ENCODE measurements at places on chromosomes 6 and 20.
A peak's percentile ranks its signal among the peaks of the same experiment; 100 is the strongest.

DNA sequence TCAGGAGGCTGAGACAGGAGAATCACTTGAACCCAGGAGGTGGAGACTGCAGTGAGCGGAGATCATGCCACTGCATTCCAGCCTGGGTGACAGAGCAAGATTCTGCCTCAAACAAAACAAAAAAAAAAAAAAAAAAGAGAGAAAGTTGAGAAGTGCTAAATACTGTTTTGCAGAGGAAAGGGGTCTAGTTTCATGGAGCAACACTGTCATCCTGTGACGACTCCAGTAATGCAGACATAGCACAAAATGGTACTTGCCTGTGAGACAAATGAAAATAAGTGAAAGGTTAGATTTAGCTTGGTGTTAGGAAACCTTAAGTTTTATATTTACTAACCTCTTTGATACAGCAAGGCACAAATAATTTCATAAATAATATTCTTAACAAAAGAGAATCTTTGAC, 29.7 kb downstream of the CEP162 start:
- DNase-seq = no peak

GRCh38 chr6:34143196-34143883, 2.5 kb downstream of the GRM4 start:
- no peak for DNase-seq

GRCh38 chr6:132143258-132143657, 192.1 kb upstream of the CCN2 start:
- no peak for DNase-seq

DNA sequence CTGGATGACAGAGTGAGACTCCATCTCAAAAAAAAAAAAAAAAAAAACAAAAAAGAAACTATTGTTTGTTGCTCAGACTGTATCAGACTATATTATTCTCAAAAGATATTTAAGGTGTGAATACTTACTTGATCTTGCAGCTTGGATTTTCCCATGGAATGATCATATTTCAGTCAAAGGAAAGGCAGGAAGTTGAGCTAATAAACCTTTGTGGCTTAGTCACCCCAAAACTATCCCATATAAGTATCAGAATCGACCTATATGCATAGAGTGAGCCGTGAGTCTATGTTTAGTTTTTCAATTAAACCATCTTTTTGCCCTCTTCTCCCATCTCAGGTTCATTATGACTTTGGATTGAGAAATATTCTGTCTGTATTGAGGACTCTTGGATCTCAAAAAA, 152.6 kb downstream of the DNAH8 start:
- no peak for DNase-seq

DNA sequence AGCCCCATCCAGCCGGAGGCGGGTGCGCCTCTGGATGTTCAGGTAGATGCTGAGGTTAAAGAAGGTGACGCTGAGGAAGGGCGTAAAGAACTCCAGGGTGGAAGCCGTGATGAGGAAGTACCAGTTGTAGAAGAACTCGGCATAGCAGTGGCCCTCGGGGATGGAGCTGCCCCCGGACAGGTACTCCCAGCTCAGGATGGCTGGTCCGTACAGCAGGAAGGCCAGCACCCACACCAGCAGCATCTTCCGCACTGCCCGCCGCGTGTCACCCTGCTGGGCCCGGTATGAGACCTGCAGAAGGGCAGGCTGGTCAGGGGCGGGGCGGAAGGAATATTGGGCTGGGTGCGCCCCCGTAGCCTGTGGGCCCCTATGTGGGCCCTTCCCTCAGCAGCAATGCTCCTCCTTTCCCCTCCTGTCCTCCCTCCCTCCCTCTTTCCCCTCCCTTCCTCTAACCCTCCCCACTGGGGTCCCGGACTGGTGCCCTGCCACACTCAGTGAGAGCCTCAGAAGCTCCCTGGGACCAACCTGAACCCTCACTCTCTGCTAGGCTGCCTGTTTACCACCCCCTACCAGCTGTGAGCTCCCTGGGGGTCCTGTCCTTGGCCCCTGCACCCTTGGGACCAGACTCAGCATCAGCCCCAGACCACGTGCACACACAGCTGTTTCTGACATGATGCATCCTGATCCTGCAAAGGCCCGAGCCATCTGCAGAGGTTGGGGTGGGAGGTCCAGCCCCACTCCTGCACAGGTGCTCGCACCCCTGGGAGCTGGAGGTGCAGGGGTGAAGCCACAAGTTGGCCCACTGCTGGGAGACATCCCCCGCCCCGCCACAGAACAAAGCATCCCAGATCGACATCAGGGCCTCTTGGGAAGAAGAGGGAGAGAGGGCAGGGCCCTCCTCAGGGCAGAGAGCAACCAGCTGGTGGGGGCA, 3.2 kb downstream of the HRH3 start:
- DNase-seq = no peak

DNA sequence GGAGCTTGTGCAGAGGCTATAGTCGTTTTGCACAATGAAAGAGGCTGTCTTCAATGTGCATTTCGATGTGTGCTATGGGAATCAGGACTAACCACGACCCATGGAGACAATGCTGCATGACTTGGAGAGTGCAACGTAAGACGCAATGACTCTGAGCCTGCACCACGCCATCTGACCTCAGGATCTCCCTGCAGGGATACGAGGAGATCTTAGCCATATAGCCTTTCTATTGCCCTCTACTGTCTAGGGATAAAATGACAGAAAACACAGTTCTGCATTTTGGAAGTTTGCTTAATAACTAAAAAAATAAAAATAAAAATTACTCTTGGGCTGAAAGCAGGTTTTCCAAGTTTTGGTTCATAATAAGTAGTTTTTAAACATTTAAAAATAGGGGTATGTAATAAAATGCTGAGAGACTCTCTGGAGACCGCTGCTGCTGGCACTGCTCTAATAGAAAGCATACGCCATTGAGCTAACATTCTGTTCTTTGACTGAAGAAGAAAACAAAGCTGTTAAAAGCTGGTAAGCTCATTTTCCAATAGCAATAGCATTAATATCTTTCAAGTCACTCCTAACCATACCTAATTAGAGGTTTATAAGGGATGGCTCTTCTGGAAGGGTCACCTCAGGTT, 87.2 kb downstream of the PDE7B start:
- DNase-seq = no peak

DNA sequence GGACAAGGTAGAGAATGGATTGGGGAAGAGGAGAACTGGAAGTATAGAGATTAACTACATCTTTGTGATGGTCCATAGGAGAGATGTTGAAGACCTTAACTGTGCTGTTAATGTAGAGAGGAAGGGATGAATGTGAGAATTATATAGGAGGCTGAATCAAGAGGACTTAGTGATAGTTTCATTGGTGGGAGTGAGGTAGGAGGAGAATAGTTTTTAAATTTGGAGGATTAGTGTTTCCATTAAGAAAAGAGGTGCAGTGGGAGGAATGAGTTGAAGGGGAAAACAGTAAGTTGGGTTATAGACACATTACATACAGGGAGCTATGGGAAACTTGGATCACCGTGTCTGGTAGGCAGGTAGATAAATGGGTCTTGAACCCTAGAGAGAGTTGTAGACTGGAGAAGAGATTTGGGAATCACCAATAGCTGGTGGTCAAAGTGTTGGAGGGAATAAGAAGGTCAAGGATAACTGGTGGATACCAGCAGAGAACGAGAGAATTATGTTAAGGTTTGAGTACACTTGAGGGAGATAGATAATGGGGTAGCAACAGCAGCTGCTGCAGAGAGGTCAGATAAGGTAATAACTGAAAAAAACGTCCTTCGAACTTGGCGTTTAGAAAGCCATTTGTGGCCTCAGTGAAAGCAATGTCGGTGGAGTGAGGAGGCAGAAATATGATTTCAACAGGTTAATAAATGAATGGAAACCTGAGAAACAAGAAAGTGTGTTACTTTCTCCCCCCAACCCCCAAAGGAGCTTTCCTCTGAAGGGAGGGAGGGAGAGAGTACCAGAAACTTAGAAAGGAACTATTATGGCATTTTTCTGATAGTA, 3.1 kb downstream of the C6orf89 start:
- DNase-seq = no peak

DNA sequence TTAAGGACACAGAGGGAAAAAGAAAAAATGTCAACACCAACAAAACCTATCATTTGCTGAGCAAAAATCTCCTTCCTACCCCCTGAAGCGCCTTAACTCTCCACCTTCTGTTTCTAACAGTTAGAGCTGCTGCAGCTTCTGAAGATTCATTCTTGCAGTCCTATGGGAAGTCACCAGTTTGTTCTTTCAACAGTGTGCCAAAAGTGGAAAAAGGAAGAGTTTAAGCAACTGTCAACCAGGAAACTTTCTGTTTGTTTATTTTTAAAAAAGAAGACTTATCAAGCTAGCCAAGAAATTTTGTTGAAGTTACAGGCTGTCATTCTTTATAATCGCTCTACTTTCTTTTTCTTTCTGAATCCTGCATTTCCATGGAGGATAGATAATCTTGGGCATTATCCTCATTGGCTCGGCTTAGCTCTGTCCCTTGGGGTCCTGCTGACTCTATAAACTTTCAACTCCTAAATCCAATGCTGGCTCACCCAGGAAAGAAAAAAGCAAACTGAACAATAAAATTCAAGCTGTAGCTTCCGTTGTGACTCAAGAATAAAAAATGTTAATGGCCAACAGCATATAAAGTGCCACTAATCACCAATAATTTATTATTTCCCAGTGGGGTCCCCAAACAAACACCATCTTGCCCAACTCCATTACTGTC, 172.8 kb upstream of the CITED2 start:
- no peak for DNase-seq

- DNase-seq = no peak
Observed at GRCh38 chr6:152671171-152671570, 26.5 kb upstream of the MYCT1 start.

- no peak for DNase-seq
Observed at GRCh38 chr6:118912646-118913045, 18.7 kb downstream of the ASF1A start.

GRCh38 chr6:134063966-134064445, 11.6 kb upstream of the SLC2A12 start:
- DNase-seq = peak; percentile 9

- no peak for DNase-seq
Observed at GRCh38 chr6:140271759-140272377, 897.4 kb upstream of the CITED2 start.

GRCh38 chr20:19913927-19914614, 103.1 kb upstream of the NAA20 start:
- no peak for DNase-seq

GRCh38 chr6:42022755-42023384, 27.5 kb upstream of the TAF8 start:
- DNase-seq = no peak

GRCh38 chr6:134678436-134678889, 271.4 kb downstream of the ALDH8A1 start:
- no peak for DNase-seq

DNA sequence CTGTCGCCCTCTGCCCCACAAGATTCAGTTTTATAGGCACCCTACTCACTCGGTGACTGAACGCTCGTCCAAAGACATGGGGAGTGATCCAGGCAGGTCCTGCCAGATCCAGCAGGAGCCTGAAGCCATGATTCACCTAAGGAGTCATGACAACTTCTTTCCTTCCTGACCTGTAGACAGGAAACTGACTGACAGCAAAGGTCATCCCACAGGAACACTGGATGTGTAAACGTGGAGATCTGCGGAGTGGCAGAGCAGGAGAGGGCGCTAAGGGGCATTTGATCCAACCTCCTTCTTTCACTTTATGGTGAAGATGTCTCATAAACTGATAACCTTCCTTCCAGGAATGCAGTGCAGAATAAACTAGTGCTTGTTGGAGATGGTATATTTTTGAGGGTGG, 192.2 kb downstream of the GJA10 start:
- no peak for DNase-seq

GRCh38 chr20:34922654-34923381, 32.8 kb downstream of the GSS start:
- no peak for DNase-seq

GRCh38 chr20:48779435-48779834, 48.4 kb downstream of the PREX1 start:
- no peak for DNase-seq

DNA sequence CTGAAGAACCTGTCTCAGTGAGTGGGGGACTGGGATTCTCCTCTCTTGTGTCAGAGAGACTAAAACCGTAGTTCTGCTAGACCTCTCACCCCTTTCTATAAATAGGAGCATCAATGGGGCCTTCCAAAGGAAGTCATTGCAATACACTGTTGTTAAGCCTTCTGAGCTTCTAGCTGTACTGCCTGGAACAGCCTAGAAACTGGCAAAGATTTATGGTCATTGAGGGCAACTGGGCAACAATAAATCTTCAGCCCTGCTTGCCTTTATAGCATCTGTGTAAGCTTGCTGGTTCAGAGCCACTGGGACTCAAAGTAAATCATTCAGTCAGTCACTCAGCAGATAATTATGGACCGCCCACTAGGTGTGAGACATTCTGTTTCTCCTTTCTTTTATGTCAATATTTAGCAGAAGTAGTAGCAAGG, 53.2 kb downstream of the PPP1R14C start:
- no peak for DNase-seq

DNA sequence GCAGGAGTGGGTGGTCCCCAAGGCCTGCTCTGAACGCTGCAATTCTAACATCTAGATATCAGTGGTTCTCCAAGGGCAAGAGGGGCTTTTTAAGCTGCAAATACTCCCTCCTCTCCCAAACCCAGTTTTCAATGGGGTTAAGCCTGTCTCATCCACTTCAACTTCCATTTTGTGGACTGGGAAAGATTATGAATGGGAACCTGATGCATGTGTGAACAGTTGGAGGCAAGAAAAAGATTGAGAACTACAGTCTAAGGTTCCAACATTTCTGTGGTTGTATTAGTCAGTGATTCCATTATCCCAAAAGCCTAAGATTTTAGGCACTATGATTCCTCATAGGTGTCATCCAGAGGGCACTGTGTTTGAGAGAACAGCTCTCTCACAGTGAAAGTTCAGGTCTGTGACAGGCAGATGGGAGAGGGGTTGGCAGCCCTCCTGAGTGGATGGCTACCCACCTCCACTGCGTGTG, 53.7 kb downstream of the HNF4A start:
- DNase-seq = no peak

- DNase-seq = no peak
Observed at GRCh38 chr6:67594366-67594765, 1040.7 kb upstream of the ADGRB3 start.

DNA sequence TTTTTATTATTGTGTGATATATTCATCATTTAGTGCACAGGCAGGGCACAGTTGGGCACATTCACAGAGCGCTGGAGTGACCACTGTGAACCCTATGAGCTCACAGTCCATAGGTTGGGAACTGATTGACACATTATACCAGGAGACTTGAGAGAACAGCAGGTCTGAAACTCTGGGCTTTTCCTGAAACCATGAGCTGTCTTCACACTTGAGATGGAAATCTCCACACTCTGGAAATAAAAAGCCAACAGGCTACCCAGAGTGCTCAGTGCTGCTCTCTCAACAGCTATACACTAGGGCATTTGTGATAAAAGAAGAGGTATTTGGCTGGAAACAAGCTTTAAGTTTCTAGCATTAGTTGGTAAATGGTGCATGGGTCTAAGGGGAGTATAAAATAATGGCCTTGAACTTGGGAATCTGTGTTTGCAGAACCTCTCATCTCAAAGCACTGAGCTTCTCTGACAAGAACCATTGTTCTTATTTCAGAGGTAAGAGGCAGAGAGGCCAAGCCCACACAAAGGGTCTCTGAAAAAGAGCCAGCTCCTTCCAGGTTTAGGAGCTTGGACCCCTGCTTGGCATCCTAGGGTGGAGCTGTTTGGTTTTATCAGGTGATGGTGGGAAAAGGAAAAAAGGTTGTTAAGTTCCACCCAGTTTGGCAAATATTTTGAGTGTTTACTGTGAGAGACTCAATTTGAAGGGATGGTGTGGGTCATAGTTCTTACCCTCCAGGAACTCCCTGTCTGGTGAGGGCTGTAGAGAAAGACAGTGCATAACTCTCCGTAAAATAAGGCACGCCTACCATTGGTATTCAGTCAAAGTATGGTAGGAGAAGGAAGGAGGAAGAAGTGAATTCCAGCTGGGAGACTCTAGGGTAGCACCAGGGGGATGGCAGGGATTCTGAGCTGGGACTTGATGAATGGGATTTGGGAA, 14.5 kb downstream of the CHMP4B start:
- DNase-seq = no peak

Data from activated CD8-positive, alpha-beta memory T cell treated with anti-CD3 and anti-CD28 coated beads for 48 hours (primary cell).